ENCODE measurements at places on chromosomes 2 and 18.
A peak's percentile ranks its signal among the peaks of the same experiment; 100 is the strongest.

- H3K27ac ChIP-seq = no peak overlapping the region
- no peak overlapping the region for H3K4me3 ChIP-seq
- H3K27me3 ChIP-seq = no peaks in the 10 kb centered on the region
- DNase-seq = no peak
- H3K4me1 ChIP-seq = peaks cover 16% of the 10 kb centered on the region
These were observed 305.2 kb downstream of the CLIP4 start for GRCh38 chr2:29420464-29420863.

GRCh38 chr2:214593727-214594126 lies 182.9 kb downstream of the VWC2L start:
- no peaks in the 10 kb centered on the region for H3K36me3 ChIP-seq
- no peaks in the 10 kb centered on the region for H3K4me1 ChIP-seq
- H3K4me3 ChIP-seq = no peak overlapping the region
- H3K27me3 ChIP-seq = no peaks in the 10 kb centered on the region
- DNase-seq = no peak

DNA sequence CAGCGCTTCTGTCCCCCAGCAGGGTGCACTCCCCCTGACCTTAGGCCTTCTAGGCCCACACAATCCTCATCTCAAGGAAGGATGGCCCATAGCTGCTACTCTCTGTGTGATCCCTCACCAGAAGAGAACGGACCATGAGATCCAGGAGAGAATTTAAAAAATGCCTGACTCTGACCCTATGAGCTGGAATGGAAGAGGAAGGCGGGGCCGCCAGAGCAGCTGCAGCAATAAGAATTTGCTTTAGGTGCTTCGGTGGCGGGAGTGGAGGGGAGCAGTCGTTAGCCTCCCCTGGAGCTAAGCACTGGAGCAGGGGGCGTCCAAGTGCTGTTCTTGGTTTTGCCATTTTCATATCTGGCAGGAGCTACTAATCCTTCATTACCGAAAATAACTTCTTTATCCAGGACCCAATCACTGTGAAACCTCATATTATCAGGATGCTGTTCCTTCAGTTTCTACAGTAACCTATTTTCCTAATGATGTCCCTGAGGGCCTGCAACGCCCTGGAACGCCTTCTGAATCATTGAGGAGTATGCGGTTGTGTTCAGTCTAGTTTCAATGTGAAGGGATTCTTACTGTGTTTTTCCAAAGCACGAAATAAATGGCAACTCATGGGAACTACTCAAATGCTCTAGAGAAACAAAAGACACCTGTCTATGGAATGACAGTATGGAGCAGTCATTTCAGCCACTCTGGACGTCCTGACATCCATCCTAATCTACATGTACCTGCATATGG lies 105.1 kb upstream of the SIX2 start:
- no peak overlapping the region for H3K4me3 ChIP-seq
- no peaks in the 10 kb centered on the region for H3K36me3 ChIP-seq
- H3K27me3 ChIP-seq = no peaks in the 10 kb centered on the region
- no peak for DNase-seq
- H3K27ac ChIP-seq = no peak overlapping the region
- H3K4me1 ChIP-seq = no peaks in the 10 kb centered on the region

DNA sequence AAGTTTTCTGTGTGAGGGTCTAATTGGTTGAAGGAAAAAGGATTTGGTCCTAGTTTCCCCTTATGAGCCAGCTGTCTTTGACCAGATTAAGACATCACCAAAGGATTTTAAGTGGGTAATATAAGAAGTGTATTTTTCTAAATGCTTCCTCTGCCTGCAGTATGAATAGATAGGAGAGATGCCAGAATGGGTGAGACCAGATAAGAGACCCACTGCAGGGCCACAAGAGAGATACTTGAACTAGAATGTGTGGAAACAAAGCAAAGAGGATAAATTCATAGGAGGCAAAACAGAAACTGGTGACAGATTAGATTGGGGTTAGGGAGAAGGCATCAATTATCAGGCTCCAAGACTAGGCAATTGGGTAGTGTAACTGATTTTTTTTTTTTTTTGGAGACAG lies 1.1 kb upstream of the HDHD2 start:
- DNase-seq = no peak
- H3K4me3 ChIP-seq = peak overlapping the region; percentile 80
- no peaks in the 10 kb centered on the region for H3K27me3 ChIP-seq
- peak overlapping the region; percentile 95 for H3K27ac ChIP-seq
- no peaks in the 10 kb centered on the region for H3K36me3 ChIP-seq

DNA sequence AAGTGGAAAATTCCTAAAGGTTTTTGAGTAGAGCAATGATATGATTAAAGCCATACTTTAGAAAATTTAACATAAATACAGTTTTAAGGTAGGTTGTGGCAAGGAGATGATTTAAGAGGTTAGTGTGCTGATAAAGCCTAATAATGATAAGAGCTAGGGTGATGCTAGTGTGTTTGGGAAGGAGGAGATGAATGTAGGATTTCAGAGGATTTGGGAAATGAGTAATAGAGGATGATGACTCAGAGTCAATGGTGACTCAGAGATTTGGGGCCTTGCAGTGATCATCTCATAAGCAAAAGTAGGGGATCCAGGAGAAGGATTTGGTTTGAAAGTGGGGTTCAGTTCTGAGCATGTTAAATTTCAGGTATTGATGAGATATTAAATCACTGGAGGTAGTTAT lies 23.3 kb downstream of the STAMBP start:
- no peak overlapping the region for H3K4me3 ChIP-seq
- no peak overlapping the region for H3K27ac ChIP-seq
- H3K27me3 ChIP-seq = no peaks in the 10 kb centered on the region
- H3K36me3 ChIP-seq = no peaks in the 10 kb centered on the region
- no peak for DNase-seq

DNA sequence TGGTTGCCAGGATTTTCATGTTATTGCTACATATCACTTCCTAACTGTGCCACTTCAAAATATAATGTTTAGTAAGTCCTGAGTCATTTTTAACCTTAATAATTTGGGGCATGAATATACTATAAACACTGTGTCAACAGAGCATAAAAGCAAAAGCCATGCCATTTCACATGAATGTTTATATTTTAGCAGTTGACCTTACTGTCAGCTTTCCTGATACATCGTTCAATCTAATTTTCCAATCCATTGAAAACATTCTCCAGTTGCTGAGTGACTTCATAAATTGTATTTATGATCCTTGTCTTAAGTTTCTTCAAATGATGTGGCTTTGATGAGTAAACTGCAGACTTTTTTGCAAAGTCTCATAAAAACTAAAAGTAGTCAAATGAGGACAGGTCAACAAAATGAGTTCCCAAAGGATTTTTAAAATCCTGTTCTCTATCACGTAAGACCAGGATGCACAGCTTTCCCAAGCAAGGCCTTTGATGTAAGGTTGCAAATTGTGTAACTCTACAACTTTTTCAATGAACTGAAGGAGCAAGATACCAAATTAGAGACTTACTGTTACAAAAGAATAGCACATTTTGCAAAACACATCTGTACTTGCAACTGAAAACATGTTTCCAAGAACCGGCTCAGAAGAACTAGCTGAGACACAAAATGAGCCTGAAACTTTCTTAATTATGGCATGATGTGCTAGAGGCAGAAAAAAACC lies 117.7 kb downstream of the SATB2 start:
- H3K36me3 ChIP-seq = no peaks in the 10 kb centered on the region
- no peaks in the 10 kb centered on the region for H3K4me1 ChIP-seq
- H3K27me3 ChIP-seq = no peaks in the 10 kb centered on the region

DNA sequence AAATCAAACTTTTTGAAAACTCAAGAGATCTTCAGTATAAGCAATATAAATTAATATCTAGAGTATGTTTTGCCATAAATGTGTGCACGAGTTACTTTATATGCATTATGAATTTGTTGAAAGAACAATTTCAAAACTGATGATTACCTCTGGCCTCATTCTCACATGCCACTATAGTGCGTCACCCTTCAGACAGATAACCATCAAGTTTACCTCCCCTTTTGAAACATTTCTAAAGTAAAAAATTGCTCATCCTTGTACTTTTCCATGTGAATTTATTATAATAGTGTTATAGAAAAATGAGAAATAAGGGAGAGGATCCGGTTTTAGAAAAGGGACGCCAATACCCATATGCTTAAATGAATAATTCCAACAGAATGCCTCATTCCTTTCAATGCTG lies 38.3 kb downstream of the ZEB2 start:
- H3K36me3 ChIP-seq = no peaks in the 10 kb centered on the region
- DNase-seq = no peak
- no peak overlapping the region for H3K4me3 ChIP-seq
- H3K27me3 ChIP-seq = no peaks in the 10 kb centered on the region

DNA sequence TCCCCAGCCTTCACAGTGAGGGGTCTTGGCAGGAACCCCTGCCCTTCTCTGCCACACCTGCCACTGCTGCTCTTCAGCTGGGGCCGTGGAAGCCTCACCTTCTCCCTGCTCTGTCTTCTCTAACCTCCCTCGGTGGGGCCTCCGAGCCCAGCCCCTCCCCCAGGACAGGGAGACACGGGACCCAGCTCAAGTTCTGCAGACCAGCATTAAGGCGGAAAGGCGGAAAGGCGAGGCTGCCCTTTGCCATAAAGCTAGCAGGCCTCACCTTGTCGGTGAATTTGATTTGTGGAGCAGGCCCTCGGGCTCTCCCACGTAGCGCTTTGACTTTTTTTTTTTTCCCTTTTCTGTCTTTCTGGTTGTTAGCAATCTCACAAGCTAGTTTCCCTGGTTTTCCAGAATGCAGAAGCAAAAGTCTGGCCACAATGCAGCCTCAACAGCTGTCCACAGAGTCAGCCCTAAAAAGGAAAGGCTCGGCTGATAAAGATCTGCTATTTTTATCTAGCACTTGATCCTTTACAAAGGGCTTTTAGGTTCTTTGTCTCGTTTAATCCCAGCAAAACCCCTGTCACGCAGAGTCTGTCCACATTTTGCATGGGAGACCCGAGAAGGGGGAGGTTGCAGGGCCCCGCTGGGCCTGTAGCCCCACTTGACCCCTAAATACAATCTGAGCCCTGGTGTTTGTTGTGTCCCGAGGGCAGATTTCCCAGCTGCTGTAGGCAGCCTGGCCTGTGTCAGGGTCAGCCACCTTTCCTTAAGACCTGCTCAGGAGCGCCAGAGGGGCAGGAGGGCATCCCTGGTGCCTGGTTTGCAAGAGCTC lies 6.0 kb downstream of the ITM2C start:
- peaks cover 40% of the 10 kb centered on the region for H3K4me1 ChIP-seq
- H3K4me3 ChIP-seq = no peak overlapping the region
- no peak overlapping the region for H3K27ac ChIP-seq
- peaks cover under 1% of the 10 kb centered on the region for H3K36me3 ChIP-seq
- H3K27me3 ChIP-seq = no peaks in the 10 kb centered on the region

GRCh38 chr2:173117678-173118077 lies 42.0 kb downstream of the MAP3K20 start:
- H3K4me3 ChIP-seq = no peak overlapping the region
- DNase-seq = no peak
- no peaks in the 10 kb centered on the region for H3K36me3 ChIP-seq
- no peaks in the 10 kb centered on the region for H3K27me3 ChIP-seq
- no peak overlapping the region for H3K27ac ChIP-seq
- peaks cover 21% of the 10 kb centered on the region for H3K4me1 ChIP-seq
